ENCODE measurements at places on chromosomes 16 and 17.
A peak's percentile ranks its signal among the peaks of the same experiment; 100 is the strongest.

DNA sequence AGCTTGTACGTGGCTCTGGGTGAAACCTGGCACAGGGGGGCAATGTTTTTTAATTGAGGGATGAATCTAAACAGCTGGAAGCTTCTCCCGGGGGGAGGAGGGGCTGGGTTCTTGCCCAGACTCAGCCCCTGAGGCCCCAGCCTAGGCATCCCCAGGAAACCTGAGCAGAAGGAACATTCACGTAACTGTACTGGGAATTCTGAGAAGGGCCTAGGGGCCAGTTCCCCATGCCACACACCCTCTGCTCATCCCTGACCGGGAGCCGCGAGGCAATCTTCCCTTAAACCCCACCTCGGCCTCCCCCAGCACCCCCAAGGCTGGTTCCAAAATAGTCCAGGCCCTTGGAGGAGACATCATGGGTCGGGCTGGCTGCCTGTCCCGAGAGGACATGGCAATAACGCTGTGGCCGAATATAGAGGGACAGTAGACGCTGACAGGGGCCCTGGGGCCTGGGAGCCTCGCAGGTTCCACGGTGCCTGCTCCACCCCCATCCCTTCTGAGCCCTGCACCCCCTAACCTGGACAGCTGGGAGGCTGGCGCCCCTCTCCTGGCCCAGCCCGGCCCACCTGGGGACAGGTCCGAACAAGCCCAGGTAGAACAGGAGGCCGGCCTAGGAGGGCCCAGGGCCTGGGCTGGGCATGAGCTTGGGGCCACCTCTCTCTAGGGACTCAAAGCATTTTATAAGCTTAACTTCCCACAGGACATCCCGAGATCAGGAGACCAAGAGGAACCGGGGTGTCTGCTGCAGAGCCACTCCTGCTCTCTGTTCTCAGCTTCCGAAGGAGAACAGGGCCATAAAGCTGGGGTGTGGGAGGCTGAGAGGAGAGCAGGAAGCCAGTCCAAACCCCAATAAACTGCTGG is 83.2 kb upstream of the TOB1 start:
- DNase-seq, result no peak

DNA sequence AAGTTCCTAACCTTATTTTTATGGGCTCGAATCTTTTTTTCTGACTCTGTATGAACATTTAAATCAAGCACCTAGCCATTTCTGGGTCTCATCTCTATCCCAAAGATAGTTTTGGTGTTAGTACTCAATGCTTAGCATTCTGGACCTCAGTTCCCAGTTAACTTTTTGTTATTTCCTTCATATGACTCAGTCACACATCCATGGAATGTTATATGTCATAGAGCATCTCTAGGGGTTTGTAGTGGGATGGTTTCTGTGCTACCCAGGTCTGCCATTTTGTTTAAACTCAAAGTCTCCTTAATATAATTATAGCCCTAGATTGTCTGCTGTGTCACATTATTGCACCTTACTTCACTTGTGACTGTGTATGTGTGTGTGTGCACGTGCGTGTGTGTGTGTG is 90.1 kb downstream of the EFCAB13 start:
- no peak for DNase-seq

DNA sequence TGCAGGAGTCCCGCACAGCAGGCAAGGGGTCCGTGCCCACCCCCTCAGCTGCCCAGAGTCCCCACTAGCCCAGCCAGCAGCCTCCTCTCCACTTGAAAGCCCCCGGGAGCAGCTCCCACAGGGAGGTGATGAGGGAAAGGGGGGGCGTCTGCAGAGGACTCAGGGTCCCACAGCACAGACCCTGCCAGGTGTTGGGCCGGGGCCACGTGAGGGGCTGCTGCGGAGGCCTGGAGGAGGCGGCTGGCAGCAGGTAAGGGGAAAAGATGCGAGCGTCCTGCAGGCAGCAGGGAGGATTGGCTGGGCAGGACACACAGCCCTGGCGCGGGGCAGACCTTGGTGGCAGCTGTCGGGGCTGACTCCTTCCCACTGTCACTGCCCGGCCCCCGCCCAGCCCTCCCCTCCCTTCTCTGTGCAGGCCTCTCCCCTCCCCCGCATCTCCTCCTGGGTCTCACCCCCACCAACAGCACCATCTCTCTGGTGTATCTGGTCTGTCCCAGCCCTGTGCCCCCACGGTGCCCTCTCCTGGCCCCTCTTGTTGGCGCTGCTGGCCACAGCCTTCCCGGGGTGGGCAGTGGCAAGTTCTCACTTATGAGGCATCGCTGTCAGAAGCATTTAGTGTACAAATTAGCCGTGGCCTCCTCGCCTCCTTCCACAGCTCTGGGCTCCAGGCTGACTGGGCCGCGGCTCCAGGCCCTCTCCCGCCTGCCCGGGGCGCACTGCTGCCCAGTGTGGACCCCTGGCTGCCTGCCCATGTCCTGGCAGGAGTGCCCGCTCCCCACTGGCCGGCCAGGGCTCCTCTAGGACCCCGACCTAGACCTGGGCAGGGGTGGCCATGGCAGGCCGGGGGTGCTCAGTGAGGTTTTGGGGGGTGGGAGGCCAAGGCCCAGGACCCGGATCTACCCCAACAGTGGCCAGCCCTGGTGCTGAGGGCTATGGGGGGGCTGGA is 4.4 kb upstream of the PRR35 start:
- no peak for DNase-seq

DNA sequence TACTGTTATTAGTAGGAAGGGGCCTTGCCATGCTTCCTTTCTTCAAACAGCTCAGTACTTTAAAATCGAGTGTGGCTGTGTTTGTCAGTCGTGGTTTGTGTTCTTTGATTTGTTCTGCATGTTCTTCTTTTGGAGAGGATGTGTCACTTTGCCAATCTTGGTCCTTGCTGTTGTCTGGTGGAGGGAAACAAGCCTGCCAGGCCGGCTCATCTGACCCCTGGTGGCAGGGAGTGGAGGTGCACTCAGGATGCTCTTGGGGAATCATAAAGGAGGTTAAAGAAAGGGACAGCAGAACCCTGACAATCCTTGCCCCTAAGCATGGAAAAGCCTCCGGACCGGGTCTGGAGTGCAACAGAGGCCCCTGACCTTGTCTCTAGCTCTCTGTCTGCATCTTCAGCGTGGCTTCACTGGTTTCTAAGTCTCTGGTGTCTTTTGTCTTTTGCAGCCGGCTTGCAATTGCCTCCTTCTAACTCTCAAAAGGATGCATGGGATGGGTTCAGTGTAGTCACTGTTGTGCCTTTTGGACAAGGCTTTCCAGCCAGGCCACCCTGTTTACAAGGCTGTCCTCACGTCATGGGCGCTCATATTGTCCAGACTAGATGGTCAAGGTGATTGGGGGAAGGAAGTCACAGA is 135.8 kb downstream of the WWOX start:
- DNase-seq, result peak; percentile 83

DNA sequence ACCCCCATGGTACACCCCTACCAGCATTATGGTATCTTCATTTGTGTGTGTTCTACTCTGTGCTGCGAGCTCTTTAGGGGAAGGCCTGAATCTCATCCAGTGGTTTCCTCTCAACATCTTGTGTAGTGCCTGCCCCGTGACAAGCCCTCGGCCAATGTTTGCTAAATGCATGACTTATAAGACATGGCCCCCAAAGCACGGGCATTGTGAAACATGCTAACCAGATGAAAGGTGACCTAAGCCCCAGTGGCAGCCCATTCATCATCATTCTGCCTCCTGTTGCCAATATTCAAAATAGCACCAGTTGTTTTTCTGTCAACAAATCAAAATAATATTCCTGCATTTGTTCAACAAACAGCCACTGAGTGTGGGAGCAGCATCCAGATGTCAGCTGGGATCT is 108.8 kb upstream of the HSBP1 start:
- DNase-seq, result no peak

DNA sequence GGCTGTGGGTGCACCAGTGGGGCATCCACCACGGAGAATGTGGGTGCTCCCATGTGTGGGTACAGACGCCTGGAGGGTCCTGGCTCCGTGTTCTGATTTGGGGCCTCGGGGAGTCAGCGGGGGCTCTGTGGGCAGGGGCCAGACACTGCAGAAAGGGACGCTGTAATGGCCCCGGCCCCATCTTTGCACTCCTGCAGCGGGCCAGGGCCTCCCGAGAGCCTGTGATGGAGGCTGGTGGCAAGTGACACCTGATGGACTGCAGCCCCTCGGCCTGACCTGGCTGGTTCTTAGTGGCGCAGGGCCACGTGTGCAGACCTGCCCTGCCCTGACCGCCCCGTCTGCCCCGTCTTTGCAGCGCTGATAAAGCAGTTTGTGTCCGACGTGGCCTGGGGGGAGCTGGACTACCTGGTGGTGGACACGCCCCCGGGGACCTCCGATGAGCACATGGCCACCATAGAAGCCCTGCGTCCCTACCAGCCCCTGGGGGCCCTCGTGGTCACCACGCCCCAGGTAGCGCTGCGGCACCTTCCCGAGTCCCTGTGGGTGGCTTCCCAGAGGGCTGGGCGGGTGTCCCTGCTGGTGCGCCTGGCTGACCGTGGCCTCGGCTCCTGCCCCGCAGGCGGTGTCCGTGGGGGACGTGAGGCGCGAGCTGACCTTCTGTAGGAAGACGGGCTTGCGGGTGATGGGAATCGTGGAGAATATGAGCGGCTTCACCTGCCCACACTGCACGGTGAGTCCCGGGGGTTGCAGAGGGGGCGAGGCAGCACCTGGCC is 4.7 kb downstream of the NUBP2 start:
- no peak for DNase-seq

- DNase-seq, result no peak
Measured at GRCh38 chr17:29195465-29196081, 15.4 kb upstream of the MYO18A start.

DNA sequence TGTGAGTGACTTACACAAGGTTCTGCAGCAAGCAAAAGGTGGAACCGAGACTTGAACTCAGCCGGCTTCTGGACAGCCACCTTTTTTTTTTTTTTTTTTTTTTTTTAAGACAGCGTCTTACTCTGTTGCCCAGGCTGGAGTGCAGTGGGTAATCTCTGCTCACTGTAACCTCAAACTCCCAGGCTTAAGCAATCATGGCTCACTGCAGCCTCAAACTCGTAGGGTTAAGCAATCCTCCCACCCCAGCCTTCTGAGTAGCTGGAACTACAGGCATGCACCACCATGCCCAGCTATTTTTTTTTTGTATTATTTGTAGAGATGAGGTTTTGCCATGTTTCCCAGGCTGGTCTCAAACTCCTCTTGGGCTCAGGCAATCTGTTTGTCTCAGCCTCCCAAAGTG is 55.2 kb upstream of the GOT2 start:
- no peak for DNase-seq

GRCh38 chr17:69949973-69950695 is 124.9 kb upstream of the KCNJ16 start:
- DNase-seq, result no peak

DNA sequence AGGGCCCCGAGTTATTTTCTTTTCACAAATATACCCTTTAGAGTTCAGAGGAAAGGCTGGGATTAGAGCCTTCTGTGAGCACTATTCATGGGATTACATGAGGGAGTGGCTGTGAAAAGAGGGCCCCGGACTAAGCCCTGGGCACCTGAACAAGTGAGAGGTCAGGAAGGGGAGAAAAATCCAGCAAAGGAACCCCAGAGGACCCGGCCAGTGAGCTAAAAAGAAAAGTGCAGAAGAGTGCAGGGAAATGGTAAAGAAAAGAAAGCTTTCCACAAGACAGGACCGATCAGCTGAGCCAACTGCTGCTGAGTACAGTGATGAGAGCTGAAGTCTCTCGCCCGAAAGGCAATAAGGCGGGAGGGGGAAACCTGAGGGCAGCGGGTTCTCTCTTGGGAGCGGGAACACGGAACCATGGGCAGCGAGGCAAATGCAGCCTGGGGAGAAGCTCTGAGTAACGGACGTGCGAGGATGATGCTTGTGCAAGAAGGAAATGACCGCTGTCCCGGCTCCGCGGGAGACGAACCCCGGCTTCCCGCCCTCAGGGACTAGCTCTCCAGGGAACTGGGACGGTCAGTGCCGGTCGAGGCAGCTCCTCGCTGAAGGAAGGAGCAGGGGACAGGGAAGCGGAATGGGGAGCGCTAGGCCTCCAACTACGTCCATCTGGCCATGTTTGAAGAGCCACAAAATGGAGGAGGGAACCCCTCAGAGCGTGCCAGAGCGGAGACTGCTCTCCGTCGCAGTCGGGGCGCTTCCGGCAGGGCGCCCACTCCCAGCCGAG is 665 bp upstream of the ALDH3A2 start:
- peak; percentile 72 for DNase-seq

- DNase-seq, result no peak
Measured at GRCh38 chr16:82845116-82845515, 218.3 kb downstream of the CDH13 start.

- peak; percentile 49 for DNase-seq
Measured at GRCh38 chr16:77171745-77172635, 19.0 kb upstream of the MON1B start.

- DNase-seq, result no peak
Measured at GRCh38 chr17:68182011-68182306, 65.9 kb upstream of the AMZ2 start.

All from putamen (tissue), 1 donor.